Suppressor macrophage (primary cell): ENCODE measurements at places on chromosomes 7 and 10.

GRCh38 chr7:126760914-126761577 lies 491.7 kb downstream of the GRM8 start:
- DNase-seq: no peak

DNA sequence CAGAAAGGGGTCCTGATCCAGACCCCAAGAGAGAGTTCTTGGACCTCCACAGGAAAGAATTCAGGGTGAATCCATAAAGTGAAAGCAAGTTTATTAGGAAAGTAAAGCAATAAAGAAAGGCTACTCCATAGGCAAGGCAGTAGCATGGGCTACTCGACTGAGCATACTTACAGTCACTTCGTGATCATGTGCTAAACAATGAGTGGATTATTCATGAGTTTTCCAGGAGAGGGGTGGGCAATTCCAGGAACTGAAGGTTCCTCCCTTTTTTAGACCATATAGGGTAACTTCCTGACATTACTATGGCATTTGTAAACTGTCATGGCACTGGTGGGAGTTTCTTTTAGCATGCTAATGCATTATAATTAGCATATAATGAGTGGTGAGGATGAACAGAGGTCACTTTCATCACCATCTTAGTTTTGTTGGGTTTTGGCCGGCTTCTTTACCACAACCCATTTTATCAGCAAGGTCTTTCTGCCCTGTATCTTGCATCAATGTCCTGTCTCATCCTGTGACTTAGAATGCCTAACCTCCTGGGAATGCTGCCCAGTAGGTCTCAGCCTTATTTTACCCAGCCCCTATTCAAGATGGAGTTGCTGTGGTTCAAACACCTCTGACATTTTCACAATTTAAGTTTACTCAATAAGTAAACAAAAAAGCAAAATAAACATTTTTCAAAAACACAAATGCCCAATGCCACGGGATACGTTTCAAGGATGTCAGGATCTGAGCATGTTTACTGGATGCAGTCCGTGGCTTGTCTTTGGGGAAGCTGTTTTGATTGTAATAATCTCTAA lies 37.0 kb downstream of the ALOX5 start:
- DNase-seq: peak; percentile 54

GRCh38 chr7:33485747-33486493 lies 356.6 kb downstream of the BBS9 start:
- DNase-seq: no peak

DNA sequence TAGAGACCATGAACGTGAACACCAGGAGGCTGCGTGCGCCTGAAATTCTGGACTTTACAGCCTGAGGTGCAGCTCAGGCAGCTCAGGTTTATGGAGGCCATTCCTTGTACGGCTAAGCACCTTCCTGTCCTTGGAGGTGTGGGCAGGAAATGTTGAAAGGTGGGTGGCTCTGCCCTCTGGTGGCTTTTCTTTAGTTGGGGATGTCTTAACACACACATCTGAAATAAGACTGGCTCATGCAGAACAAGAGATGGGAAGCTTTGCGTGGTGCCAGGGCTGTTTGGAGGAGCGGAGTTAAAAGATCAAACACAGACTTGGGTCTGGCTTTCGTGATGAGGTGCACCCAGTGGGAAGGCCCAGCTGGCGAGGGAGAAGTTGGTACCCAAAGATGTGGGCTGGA lies 64.1 kb downstream of the DOCK1 start:
- DNase-seq: no peak

DNA sequence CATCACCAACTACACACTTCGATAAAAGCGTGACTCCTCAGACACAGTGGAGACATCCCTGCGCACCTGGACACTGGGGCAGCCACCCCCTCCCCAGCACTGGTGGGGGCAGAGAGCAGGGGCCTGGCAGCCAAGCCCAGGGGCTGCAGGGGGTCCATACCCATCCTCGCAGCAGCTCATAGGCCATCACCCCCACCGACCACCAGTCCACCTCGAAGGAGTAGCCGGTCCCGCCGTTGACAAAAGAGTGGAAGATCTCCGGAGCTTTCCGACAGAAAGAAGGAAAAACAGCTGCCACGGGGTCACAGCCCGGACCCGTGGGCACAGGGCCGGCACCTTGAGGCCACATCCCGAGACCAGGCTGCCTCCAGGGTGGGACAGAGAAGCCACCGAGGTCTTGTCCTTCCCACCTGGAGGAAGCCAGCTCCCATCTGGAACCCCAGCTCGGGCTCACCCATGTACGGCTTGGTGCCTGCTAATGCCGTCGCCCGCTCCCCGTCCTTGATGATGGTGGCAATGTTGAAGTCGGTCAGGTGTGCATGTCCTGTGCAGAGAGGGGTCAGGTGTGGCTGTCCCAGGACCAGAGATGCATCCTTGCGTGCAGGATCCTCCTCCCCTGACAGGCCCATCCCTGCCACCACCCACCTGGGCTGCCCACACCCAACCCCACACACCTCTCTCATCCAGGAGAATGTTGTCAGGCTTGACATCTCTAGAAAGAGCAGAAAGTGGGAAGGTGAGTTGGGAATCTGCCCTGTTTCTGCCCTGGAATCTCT lies 38.5 kb downstream of the DPYSL4 start:
- DNase-seq: no peak

GRCh38 chr10:132111121-132111731 lies 45.5 kb downstream of the JAKMIP3 start:
- no peak for DNase-seq

- no peak for DNase-seq
Measured at GRCh38 chr10:84587789-84588188, 259.4 kb downstream of the CCSER2 start.

GRCh38 chr7:140624392-140625191 lies 16.0 kb downstream of the DENND2A start:
- no peak for DNase-seq

DNA sequence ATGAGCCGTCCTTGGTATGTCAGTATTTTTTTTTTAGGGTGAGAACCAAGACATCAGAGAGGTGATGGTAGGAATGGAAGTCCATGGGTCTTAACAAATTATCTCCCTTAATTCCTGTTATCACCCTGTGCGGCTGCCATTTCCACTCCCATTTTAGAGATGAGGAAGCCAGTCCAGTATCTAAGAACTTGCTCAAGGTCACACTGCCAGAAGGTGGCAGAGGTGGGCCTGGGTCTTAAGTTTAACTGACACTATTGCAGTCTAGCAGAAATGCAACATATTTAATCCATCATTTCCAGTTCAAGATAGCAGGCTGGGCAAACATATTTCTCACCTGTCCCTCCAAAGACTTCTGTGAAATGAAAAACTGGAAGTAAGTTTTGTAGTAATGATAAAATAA lies 108.3 kb downstream of the GLI3 start:
- DNase-seq: no peak

DNA sequence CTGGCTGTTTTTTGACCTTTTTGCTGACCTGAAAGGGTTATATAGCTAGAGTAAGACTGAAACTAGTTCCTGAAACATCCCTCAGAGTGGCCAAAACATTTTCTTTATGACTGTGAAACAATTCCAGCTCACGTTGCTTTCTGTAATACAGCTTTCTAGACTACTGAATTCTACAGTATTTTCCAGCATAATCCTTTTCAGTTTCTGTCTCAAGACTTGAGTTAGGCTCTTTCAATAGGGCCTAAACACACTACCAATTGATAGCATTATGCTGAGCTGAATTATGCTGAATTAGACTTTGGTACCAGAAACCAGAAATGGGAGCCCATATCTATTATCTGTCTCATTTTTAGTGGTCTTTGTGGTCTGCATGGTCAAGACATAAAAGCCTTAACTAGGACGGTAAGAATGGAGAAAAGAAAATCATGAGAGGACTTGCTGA lies 72.6 kb downstream of the EPDR1 start:
- no peak for DNase-seq

- no peak for DNase-seq
Measured at GRCh38 chr7:20794676-20795075, 8.0 kb upstream of the SP8 start.

- no peak for DNase-seq
Measured at GRCh38 chr10:3249307-3249889, 76.8 kb upstream of the PITRM1 start.

DNA sequence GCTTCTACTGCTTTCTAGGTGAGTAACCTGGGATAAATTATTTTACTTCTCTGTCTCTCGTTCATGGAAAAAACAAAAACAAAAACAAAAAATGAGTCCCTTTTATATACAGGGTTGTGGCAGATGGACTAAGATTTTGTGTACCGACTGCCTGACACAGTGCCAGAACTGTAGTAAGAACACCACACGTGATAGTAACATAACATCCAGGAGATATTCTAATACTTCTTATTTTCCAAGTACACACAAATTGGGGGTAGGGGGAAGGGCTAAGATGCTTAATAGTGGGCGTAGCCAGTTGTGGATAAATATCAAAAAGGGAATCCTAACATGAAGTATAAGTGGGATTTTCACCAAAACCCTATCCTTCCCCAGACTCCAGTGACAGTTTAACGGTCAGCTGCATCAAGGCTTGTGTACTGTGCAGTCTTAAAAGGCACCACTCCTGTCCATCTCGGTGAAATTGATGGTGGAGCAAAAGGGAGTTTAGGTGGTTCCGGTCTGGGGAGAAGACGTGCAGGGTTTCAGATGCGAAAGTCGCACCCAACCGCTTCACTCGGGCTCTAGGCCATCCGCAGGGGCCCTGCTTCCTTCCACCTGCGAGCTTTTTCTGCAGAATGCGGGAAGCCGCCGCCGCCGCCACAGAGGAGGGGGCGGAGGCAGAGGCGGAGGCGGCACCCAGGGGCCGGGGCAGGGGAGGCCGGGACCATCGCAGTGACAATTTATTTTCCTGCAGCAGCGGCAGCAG lies at the start of gene STAMBPL1:
Gene STAMBPL1, plus strand, starts transcription at position 712 of the 748 bp plus-strand sequence. CDS start 21,464 bp downstream, outside the sequence.
- no peak for DNase-seq

DNA sequence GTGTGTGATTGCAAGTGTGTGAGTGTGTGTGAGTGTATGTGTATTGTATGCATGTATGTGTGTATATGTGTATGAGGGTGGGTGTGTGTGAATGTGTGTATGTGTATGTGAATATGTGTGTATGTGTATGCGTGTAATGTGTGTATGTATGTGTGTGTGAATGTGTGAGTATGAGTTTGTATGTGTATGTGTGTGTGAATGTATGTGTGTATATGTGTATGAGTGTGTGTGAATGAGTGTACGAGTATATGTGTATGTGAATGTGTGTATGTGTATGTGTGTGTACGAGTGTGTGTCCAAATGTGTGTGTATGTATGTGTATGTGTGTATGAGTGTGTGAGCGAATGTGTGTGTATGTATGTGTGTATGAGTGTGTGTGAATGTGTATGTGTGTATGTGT lies 8.2 kb upstream of the GALNTL5 start:
- DNase-seq: no peak

GRCh38 chr7:151721694-151722093 lies 155.2 kb downstream of the PRKAG2 start:
- no peak for DNase-seq

GRCh38 chr7:29843726-29844125 lies 37.4 kb downstream of the WIPF3 start:
- no peak for DNase-seq

DNA sequence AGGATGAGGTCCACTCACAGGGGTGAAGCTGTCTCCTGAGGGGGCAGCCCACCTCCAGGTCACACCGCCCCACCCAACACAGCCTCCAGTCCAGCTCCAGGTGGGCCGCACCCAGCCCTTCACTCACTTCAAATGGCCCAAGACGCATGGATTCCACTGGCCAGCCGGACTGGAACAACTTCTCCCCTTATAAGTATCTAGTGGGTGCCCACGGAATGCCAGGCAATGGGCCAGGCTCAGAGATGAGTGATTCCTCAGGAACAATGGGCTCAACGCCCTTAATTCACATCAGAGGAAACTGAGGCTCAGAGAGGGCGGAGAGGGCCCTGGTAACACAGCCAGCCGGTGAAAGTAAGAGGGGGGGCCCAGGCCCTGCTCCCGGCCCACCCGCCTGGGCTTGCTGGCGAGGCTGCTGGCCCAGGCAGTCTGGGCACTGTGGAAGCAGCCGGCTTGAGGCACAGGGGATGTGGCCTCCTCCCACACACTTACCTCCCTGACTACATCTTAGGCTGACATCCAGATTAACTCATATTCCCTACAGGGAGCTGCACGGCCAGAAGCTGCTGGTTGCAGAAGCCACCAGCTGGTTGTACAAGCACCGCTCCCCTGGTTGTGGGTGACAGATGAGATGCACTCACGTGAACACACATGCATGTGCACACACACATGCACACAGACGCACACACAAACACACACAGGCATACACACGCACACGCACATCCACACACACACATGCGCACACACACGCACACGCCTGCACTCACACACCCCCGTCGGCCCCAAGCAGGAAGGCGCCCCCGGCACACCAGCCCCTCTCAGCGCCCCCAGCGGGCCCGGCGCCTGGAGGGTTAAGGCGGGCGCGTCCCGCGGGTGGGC lies 1.0 kb upstream of the FAM20C start:
- peak; percentile 93 for DNase-seq

DNA sequence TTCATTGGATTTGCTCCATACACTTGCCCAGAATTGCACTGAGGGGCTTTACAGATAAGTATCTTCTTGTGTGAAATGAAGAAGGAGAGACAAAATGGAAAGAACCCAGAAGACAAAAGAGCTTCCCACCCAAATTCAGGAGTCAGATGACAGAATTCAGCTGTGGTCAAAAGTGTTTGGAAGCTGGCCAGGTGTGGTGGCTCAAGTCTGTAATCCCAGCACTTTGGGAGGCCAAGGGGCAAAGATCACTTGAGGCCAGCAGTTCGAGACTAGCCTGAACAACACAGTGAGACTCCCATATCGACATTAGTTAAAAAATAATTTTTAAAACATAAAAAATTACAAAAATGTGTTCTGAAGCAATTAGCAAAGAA lies 27.1 kb downstream of the DUSP5 start:
- no peak for DNase-seq

GRCh38 chr10:123642293-123642692 lies 23.9 kb upstream of the GPR26 start:
- no peak for DNase-seq

DNA sequence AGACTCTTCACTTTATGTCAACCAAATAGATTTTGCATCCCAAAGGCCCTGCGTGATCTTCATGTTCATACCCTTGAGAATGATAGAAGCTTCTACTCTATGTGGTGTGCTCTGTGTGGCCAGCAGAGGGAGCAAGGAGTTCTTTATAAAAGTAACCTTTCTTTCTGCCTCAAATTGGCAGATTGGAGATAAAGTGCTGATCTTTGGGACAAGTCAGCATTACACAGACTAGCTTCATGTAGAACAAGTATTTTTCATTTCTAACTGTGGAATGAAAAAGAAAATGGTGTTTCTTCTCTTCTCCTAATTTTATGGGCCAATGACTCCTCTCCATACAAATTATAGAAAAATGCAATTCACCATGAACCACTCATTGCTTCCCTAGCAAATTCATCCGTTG lies 1214.1 kb downstream of the SORCS1 start:
- DNase-seq: peak; percentile 48

- DNase-seq: no peak
Measured at GRCh38 chr7:143279186-143280098, 5.3 kb upstream of the TMEM139 start.
